ENCODE measurements at places on chromosomes 4 and X.
A peak's percentile ranks its signal among the peaks of the same experiment; 100 is the strongest.

DNA sequence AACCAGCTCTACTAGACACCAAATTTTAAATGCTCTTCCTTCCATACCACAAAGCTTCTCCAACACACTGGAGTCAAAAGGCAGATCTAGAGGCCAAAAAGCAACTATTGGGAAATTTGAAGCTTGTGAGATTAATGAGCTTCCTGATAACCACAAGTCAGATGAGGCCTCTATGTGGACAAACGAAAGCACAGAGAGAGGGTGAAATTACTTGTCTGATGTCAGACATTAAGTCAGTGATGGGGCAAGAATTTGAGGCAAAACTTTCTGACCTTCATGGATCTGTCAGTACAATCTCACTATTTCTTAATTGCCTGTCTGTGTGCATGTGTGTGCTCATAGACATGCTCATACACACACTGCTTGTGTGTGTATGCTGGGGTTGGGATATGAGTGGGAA lies 103.6 kb downstream of the GUCY2F start:
- no peak for DNase-seq

DNA sequence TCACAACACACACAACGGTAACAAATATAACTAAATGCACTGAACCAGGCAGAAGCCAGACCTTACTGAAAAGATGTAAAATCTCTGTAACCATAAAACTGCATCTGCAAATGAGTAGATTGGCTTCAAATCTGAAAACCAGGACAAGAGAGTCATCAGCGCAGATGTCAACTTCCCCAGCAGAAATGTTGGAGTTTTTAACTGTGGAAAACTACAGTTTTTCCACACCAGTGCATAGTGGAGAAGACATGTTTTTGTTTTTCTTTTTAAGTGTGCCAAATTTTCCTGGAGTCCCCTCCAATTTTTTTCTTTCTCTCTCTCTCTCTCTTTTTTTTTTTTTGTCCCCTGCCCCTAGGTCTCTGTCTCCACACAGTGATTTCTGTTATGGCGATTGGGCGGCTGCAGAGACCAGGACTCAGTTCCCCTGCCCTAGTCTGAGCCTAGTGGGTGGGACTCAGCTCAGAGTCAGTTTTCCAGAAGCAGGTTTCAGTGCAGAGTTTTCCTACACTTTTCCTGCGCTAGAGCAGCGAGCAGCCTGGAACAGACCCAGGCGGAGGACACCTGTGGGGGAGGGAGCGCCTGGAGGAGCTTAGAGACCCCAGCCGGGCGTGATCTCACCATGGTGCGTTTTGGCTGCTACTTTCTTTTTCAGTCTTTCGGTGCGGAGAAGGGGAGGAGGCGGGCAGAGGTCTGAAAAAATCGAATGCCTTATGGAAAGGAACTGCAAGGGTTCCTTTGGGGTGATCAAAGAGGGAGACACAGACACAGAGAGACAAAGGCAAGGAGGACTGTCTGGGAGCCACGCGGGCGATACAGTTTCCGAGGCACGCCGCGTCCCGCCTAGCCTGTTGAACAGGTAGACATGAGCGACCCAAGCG lies at the start of gene GUCY1A1:
GUCY1A1 (plus strand) TSS at position 505 of the 878 bp plus-strand sequence. CDS start 30,020 bp downstream, outside the sequence.
- DNase-seq: no peak

DNA sequence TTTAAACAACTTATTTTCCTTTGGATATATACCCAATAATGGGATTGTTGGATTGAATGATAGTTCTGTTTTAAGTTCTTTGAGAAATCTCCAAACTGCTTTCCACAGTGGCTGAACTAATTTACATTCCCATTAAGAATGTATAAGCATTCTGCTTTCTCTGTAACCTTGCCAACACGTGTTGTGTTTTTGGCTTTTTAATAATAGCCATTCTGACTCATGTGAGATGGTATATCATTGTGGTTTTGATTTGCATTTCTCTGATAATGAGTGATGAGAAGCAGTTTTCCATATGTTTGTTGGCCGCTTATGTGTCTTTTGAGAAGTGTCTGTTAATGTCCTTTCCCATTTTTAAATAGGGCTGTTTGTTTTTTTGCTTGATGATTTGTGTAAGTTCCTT lies 155.6 kb upstream of the PITX2 start:
- no peak for DNase-seq

- DNase-seq: no peak
These were observed 67.0 kb downstream of the SLC7A11 start for GRCh38 chr4:138174981-138175794.

- peak; percentile 45 for DNase-seq
These were observed 547.5 kb downstream of the SMARCA1 start for GRCh38 chrX:128975745-128976144.

DNA sequence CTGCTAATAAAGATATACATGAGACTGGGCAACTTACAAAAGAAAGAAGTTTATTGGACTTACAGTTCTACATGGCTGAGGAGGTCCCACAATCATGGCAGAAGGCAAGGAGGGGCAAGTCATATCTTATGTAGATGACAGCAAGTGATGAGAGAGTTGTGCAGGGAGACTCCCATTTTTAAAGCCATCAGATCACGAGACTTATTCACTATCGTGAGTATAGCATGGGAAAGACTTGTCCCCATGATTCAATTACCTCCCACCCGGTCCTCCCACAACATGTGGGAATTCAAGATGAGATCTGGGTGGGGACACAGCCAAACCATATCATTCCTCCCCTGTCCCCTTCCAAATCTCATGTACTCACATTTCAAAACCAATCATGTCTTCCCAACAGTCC lies 50.9 kb upstream of the GRID2 start:
- no peak for DNase-seq

GRCh38 chr4:93841803-93842345 lies 13.3 kb downstream of the ATOH1 start:
- DNase-seq: no peak

DNA sequence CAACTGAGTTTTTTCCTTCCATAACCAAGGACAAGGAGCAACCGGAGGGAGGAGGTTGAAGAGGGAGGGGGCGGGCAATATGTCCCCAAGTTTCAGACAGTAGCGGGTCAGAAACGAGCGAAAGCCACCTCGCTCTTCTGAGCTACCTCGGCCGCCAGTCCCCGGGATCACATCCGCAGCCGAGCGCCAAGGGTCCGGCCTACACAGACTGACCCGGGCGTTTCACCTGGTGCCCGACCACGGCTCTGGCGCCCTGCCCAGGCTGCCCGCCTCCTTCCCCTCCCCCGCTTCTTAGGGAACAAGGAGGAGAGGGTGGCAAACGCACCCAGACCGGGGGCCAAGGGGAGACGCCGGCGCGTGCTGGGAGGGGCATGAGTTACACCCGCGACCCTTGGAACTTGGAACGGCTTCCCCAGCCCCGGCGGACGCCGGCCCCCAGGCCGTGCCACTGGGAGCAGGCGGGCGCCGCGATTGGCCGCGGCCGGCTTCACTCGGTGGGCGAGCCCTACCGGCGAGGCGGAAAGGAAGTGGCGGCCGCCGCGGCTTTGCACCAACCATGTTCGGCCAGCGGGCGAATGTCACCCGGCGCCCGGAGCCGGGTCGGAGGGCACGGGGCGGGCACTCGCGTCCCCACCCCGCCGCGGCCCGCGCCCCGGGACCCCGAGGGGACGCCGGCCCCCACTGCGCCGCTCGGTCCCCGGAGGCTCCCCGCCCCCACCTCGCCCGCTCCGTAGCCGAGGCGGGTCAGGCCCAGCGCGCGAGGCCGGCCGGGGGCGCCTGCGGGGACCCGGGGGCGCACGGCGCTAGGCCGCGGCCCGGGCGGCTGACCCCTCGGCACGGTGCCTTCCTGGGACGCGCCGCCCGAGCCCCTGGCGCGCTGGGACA lies 1.5 kb downstream of the IRF2 start:
- DNase-seq: peak; percentile 53

DNA sequence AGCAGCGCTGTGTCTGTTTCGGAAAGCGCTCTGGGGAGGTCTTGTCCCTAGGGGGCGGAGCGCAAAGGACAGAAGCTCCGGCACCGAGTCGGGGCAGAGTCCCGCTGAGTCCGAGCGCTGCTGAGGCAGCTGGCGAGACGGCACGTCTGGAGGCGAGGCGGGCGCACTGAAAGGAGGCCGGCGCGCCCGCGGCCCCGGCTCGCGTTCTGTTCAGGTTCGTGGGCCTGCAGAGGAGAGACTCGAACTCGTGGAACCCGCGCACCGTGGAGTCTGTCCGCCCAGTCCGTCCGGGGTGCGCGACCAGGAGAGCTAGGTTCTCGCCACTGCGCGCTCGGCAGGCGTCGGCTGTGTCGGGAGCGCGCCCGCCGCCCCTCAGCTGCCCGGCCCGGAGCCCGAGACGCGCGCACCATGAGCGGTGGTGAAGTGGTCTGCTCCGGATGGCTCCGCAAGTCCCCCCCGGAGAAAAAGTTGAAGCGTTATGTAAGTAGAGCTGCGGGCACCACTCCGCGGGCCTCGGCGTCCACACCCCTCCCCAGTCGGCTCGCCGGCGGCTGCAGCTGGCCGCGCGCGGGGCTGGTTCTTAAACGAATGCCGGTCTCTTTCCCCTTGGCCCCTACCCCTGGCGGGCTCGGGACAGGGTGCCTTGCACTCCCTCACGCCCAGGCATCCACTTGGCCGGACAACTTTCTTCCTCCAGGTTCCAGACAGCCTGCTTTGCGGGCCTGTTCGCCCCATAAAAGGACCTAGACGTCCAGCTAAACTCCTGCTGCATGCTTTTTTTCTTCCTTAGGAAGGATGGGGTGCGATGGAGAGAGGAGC lies at the start of gene GAB1:
GAB1 (plus strand) TSS at position 96 of the 819 bp plus-strand sequence; CDS start at position 409, 313 bp downstream.
- DNase-seq: peak; percentile 50

Measured in SK-MEL-5 (cell line).